A549 treated with Hydrocortisone at 1 μM for 4 hours (cell line): ENCODE measurements at places on chromosomes 5 and 9. TPM values are rescaled to one million over a fixed set of nuclear protein-coding genes. Genes with fewer than 3 reads are reported as not detected.

The GIN1 gene
- total RNA-seq, result 4.1 to 6.9 TPM (median 4.1 TPM) in 5 replicates

The PAPPA gene
- total RNA-seq, result 21.8 to 38.1 TPM (median 32.1 TPM) in 5 replicates

The LCN9 gene
- total RNA-seq, result 0.13 to 0.16 TPM in 2 of 5 replicates, not detected in the others

The SHLD3 gene
- total RNA-seq, result 2.0 to 2.9 TPM (median 2.4 TPM) in 5 replicates

The SPINK13 gene
- 0.18 to 0.30 TPM in 2 of 5 replicates, not detected in the others for total RNA-seq

The GGTA1 gene
- not detected in 5 replicates for total RNA-seq
